ENCODE measurements at places on chromosomes 11 and 22. TPM values are rescaled to one million over a fixed set of nuclear protein-coding genes. Genes with fewer than 3 reads are reported as not detected.
A peak's percentile ranks its signal among the peaks of the same experiment; 100 is the strongest.

DNA sequence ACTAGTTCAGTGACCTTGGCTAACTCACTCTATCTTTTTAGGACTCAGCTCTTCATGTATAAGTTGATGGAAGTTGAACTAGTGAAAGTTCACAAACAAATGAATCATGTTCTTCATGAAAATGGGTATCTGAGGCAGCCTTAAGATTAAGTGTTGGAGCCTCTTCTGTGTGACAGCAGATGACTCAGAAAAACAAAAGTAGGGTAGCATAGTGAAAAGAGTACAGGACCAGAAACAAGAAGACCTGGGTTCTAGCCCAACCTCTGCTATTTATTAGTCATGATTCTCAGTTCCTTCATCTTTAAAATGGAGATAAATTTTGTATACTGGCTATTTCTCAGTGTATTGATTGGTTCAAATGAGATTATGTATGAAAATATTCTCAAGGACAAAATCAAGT, 60.2 kb downstream of the USP35 start:
- no peak for DNase-seq

DNA sequence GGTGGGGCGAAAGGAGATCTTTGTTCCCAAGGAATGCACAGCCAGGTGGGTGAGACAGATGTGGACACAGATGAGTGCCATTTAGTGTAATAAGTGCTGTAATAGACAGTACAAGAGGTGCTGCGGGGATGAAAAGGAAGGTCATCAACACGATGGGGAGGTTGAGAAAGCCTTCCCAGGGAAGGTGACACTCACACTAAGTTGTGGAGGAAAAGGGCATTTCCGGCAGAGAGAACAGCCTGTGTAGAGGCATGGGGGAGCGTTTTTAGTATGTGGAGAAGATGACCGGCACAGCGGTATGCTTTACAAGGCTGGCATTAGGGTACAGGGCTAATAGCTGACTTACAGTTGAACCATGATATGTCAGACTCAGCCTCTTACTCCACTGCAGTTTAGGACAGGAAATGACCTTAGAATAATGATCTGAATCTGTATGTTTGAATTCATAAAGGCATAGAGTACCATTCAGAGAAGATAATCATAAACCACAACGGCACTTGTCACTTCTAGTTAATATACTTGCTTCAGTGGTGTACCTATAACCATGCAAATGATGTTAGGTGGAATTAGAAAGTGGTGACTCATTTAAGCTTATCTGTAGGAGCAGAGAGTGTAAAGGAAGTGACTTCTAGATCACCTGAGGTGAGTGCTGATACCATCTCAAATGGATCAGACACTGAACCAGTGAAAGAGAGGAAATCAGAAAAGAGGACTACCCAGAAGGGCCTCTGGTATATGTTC, 60.6 kb downstream of the FAM83F start:
- no peak for DNase-seq

DNA sequence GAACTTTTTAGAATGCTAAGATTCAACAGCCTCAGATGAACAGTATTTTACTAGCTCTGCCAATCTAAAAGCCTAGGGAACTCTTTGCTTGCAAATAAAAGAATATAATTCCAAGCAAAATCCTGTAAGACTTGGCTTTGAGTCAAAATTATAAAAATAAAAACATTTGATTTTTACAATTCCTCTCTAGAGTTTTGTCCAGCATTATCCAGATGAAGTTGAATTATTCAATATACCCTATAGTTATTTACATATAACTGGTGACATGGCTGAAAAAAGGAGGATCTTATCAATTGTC, 378.3 kb downstream of the ETS1 start:
- no peak for DNase-seq

GRCh38 chr11:60842668-60843600, 1.0 kb downstream of the CCDC86 start:
- no peak for DNase-seq

GRCh38 chr11:133520707-133521106, 11.6 kb downstream of the OPCML start:
- DNase-seq = no peak

- no peak for DNase-seq
Measured at GRCh38 chr11:45025716-45026492, 75.2 kb upstream of the TP53I11 start.

DNA sequence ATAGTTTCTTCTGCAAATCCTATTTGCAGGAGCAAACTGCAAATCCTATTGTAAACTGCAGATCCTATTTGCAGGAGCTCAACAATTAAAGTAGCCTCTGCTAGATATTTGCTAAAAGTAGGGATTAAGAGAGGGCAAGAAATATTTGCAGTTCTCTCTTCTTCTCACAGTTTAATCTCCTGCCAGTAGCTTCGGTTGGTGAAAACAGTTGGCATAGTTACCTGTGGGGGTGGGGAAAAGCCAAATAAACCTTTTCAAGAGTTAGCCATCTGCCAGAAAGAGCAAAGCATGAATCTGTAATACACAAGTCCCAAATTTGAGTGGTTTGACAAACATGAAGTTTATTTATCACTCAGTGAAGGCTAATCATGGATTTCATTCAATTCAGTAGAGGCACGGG, 942.5 kb downstream of the JRKL start:
- no peak for DNase-seq

DNA sequence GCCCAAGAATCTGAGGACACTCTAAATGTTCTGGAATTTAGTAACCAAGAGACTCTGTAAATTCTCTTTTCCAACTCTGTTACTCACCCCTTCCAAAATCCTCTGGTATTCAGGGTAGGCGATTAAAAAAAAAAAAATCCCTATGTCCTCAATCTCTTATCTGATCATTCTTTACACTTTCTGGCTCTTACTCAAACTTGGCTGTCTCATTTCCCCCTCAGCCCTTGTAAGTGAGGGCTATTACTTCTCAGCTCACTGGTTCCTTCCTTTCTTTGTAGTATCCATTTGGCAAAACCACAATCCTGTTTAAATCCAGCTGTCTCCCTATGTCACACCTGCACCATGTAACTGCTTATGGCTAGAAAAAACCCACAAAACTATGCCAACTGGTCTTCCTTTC, 12.7 kb upstream of the MSANTD2 start:
- no peak for DNase-seq

DNA sequence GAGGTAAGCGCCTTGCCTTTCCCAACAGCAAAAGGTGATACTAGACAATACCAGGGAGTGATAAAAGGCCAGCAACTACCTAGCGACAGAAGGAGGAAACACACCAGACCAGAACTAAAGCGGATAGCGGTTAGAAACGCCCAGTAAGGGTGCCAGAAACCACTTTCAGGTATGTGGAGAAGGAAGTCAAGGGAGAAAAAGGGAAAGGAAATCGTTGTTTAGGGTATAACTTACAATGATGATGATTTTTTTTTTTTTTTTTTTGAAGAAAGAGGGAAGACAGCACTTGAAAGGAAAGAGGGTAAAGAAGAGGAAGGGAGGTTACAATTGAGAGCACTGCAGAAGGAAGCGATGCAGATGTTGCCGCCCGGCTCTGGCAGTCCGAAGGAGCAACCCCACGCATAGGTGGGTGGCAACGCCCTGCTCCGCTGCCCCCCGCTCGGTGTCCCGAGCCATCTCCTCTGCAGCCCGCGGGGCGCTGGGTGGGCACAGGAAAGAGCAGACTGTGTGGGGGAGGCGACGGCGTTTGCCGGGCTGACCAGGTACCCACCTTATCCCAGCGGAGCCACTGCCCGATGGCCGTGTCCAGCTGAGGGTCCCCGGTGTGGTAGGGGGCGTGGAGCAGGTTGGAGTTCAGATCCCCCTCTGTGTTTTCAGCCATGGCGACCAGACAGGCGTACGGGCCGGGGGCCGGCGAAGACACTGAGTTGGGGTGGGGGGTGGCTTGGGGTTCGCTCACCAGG, 561 bp downstream of the PGM2L1 start:
- peak; percentile 16 for DNase-seq

DNA sequence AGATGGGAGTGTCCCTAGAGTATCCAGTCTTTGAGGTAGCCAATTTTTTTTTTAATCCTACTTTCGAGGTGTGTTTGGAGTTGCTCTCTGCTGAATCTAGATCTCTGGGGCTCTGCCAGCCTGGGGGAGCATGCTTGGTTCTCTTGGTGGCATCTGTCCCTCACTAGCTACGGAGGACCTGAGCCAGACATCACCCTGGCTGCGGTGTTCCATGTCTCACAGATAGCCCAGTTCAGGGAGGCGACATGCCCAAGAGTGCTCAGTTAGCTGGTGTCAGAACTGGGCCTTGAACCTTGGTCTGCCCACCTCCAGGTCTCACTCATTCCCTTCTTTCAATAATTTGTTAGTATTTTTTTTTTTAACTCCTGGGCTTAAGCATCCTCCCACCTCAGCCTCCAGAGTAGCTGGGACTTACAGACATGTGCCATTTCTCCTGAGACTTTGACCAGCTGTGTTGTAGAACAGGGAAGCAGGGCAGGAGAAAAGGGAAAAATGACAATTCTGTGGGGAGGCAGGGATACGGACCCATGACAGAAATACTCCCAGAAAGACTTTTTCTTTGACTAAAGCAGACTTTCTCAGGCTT, 621 bp downstream of the HMOX1 start:
- no peak for DNase-seq

DNA sequence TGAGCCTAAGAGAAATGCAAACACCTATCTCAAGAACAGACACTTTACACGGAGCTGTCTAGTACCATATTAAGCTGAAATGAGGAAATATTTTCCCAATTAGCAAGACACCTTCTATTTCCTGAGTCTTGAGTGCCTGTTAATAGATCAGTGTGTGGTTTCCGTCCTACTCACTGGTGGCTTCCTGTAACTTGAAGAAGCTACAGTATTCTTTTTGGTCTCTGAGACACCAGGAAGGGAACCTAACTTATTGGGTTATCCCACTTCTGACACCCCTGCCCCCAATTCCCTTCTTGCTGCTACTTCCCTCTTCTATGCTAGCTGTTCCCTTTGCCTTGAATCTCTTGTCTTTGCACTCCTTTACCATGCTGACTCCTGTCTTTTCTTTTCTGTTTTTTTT, 92.7 kb downstream of the FDX1 start:
- no peak for DNase-seq

- DNase-seq = no peak
Measured at GRCh38 chr11:12706545-12707499, 32.6 kb downstream of the TEAD1 start.

- DNase-seq = no peak
Measured at GRCh38 chr22:29658176-29658575, 54.7 kb downstream of the NF2 start.

DNA sequence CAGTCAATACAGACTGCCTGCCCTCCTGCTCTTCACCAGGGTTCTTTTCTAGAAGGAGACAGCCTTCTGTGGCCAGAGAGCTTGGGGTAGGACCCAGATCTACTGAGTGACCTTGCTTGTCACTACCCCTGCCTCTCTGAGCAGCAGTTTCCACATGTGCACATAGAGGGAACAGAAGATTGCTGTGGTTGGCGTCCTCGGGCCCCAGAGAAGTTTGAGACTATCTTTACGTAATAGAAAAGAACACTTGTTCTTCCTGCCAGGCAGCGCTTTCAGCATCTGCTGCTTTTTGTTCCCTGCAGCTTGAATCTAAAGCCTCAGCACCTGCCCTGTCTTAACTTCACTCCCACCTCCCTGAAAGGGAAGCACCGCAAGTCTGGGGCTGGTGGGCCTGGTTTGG, 1.9 kb upstream of the FKBP2 start:
- no peak for DNase-seq

DNA sequence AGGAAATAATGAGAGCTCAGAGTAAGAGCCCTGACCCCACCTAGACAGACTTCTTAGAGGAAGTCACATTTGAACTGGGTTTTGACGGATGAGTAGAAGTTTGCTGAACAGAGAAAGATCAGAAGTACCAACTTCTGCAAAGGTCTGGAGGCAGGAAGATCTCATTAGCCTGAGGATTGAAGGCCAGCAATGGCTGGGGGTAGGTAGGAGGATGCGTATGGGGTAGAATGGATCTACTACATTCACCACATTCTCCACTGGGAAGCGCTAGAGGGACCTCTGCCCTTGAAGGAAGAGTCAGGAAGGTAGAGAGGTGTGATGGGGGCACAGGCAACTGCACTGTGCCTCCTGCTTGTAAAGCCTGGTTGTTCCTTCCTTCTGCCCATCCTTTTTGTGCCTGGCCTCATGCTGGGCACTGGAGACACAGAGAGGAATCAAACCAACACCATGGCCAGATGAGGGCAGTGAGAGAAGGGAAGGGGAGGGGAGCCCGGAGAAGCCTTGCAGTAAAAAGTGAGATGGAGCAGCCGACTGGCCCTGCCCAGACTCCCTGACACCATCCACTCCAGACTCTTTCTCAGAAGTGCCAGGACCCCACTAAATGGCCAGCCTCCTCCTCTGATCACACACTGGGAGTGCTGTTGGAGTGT, 4.9 kb downstream of the TPBGL start:
- no peak for DNase-seq

GRCh38 chr11:100910808-100911207, 218.8 kb downstream of the PGR start:
- no peak for DNase-seq

DNA sequence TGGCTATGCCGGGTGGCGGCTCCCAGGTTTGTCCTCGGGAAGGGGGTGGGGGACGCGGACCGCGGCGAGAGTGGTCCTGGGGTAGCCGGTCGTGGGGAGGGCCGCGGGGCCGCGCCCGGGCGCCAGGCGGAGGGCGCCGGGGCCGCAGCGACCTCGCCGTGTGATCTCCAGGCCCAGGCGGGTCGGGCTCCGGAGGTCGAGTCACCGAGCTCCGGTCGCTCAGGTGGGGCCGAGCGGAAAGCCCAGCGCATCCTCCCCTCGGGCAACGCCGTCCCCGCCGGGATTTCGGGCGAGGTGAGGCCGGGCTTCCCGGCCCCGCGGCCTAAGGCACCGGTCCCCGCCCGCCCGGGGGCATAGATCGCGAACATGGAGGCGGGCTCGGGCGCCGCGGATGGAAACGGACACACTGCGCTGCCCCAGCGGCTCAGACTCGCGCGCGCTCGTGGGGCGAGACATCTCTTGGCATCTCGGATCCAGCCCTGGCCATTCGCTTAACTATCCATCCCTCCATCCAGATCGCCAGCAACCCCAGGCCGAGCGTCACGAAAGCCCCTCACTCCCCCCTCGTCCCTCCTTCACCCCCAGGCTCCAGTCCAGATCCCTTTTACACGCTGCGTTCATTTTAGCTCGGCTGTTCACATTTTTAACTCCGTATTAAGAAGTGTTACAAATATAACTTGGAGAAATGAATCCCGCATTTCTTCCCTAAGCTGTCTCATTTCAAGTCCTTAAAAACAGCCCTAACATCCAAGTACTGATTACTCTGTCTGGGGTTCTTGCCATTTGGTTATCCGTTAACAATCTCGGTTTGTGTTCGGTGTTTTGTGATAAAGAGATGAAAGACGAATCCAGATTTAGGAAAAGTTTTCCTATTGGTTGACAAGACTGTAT, 460 bp downstream of the ZC3H12C start:
- DNase-seq = no peak

DNA sequence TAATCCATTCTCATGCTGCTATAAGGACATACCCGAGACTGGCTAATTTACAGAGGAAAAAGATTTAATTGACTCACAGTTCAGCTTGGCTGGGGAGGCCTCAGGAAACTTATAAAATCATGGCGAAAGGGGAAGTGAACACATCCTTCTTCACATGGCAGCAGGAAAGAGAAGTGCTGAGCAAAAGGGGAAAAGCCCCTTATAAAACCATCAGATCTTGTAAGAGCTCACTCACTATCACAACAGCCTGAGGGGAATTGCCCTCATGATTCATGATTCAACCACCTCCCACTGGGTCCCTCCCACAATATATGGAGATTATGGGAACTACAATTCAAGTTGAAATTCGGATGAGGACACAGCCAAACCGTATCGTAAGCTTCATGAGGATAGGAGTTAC, 3.8 kb upstream of the CYB5R2 start:
- no peak for DNase-seq

Gene GRAP2
- 26.4 TPM for total RNA-seq

Gene ANO9
- total RNA-seq = 21.7 TPM

Gene CECR2
- 0.08 TPM for total RNA-seq

Gene TCIRG1
- 109 TPM for total RNA-seq

Gene APOBEC3F
- 8.3 TPM for total RNA-seq

Gene MMP12
- total RNA-seq = not detected

Gene NAALAD2
- not detected for total RNA-seq

Gene PSMA1
- 397 TPM for total RNA-seq

All from activated T-cell treated with anti-CD3 and anti-CD28 coated beads, Interleukin-2, amount 50 U/mL, for 4 hours (primary cell).